ENCODE measurements at places on chromosomes 5 and 9.

- DNase-seq: no peak
Measured at GRCh38 chr9:105693435-105694189, 729 bp upstream of the TMEM38B start.

DNA sequence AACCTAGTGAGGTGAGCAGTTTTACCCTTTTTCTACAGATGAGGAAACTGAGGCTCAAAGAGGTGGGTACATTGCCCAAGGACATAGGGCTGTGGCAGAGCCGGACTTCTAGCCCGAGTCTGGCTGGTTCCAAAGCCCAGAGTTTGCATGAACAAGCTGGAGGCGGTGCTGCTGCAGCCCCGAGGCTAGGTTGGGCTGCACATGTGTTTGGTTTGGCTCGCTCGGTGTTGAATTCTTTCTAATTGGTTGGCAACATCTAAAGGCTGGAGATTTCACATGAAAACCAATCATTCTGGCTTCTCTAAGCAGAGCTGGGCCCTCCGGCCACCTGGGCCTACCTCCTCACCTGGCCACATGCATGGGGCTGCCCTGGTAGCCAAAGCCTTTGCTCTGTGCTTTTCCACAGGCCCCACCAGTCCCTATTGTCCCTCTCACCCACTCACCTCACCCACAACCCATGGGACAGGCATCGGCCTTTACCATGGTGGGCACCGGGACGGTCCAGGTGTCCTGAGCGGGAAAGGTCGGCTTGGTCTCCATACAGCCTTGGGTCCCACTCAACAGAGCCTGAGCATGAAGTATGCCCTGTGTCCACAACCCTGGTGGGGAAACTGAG is 262.3 kb downstream of the NSG2 start:
- DNase-seq: no peak

DNA sequence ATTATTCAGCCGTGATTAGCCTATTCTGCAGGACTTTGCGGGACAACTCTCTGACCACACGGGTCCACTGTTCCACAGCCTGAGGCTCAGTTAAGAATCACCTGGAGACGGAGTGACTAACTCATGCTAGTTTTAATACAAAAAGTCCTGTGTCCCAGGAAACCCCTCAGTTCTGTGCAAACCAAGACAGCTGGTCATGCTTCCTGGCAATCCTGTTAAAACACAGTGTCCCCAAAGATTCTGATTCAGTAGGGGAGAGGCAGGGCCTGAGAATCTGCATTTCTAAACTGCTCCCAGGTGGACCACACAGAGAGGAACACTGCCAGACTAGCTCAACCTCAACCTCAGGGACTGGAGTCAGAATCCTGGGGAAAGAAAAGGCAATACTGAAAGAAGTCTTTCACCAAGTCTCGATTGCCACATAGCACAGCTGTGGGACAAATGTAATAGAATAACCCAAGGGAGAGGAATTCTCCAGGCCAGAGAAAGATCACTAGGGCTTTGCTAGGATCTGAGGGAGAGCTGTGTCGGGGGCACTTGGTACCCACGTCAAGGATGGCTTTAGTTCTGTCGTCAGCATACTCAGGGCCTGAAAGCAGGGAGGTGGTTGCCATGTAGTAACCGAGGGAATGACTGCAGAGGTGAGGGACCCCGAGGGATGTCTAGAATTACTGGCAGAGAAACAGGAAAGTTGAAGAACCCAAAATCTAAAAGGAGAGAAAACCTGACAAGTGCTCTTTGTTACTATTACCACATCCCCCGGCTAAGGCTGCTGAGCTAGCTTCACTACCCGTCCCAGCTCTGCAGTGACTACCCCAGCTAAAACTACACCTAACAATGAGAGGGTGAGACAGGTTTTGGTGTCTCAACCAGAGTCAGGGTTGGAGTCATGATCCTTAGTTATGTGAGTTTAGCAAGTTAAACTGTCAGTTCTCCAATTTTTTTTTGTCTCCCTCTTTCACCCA is 8.6 kb downstream of the SUSD1 start:
- DNase-seq: no peak

DNA sequence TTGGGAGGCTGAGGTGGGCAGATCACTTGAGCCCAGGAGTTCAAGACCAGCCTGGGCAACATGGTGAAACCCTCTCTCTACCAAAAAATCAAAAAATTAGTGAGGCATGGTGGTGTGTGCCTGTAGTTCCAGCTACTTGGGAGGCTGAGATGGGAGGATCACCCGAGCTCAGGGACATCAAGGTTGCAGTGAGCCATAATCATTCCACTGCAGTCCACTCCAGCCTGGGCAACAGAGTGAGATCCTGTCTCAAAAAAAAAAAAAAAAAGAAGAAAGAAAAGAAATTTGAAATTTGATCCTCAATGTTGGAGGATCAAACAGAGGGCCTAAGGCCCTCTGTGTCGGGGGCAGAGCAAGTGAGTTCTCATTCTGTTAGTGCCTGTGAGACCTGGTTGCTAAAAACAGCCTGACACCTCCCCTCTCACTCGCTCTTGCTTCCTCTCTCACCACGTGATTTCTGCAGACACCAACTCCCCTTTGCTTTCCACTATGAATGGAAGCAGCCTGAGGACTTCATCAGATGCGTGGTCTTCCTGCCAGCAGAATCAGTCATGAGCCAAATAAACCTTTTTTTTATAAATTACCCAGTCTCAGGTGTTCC is 8.4 kb upstream of the GOLPH3 start:
- DNase-seq: no peak

DNA sequence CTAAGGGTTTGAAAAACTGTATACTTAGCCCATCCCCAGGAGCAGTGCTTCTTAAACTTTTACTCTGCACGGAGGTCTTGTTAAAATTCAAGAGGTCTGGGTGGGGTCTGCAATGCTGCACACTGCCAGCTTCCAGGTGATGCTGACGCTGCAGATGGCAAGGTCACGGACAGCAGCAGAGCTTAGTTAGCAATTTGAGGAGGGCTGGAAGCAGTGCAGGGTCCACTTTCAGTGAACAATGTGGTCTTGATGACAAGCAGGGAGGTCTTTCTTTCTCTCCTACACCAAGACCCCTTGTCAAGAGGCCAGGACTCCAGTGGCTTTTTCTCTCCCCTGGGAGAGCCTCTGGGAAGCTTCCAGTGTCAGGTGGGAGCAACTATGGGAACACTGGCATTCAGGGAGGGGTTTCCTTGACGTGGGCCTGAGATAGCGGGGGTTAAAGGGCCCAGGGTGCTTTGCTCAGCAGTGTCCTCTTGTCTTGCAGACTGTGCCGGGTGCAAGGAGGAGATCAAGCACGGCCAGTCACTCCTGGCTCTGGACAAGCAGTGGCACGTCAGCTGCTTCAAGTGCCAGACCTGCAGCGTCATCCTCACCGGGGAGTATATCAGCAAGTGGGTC is 65.0 kb upstream of the AFAP1L1 start:
- DNase-seq: no peak

All from stimulated activated CD8-positive, alpha-beta memory T cell treated with anti-CD3 and anti-CD28 coated beads, Interleukin-15, amount 100 ng/mL, for 4 hours (primary cell).